Progenitor cell of endocrine pancreas (in vitro differentiated cells): ENCODE measurements at places on chromosomes 4 and X. TPM values are rescaled to one million over a fixed set of nuclear protein-coding genes. Genes with fewer than 3 reads are reported as not detected.

HELQ gene
- 14.1 and 18.9 TPM in 2 replicates for total RNA-seq

FAT1 gene
- 263 and 264 TPM in 2 replicates for total RNA-seq

EFHC2 gene
- 1.4 and 1.8 TPM in 2 replicates for total RNA-seq

HTR2C gene
- total RNA-seq, result 0.07 and 0.09 TPM in 2 replicates

GLUD2 gene
- 11.3 and 12.0 TPM in 2 replicates for total RNA-seq

FAM9C gene
- not detected in 2 replicates for total RNA-seq

CHST7 gene
- total RNA-seq, result 0.80 and 1.1 TPM in 2 replicates

GPC3 gene
- total RNA-seq, result 197 and 259 TPM in 2 replicates

ODAPH gene
- not detected in 2 replicates for total RNA-seq

CXCL1 gene
- 2.7 and 3.6 TPM in 2 replicates for total RNA-seq

SMIM31 gene
- total RNA-seq, result not detected in 2 replicates

COX7B2 gene
- total RNA-seq, result not detected in 2 replicates

FHDC1 gene
- 11.3 and 11.6 TPM in 2 replicates for total RNA-seq

CT45A2 gene
- total RNA-seq, result not detected in 2 replicates

RGS12 gene
- total RNA-seq, result 102 and 106 TPM in 2 replicates

PABPC4L gene
- total RNA-seq, result 4.3 and 4.5 TPM in 2 replicates

F8A3 gene
- total RNA-seq, result 4.6 and 5.2 TPM in 2 replicates

TKTL2 gene
- not detected in 2 replicates for total RNA-seq
